ENCODE measurements at places on chromosomes 11 and 22.
A peak's percentile ranks its signal among the peaks of the same experiment; 100 is the strongest.

DNA sequence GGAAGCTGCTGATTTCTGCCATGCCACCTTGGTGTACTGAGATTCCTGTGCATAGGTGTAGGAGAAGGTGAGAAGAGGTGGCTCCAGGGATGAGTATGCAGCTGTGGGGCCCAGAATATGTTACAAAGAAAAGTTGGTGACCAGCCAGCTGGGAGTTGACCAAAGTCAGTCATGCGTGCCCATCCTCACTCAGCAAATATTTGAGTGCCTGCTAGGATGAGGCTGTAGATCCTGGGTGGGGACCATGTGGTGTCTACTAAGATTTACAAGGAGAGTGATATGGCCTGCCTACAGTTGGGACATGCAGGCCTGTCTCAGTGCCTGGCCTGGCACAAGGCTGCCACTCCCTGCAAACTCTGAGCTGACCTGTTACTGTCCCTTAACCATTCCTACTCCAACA lies 19.4 kb downstream of the RNF185 start:
- no peak for DNase-seq

- DNase-seq, result no peak
Observed at GRCh38 chr11:11538277-11538960, 83.4 kb downstream of the GALNT18 start.

- no peak for DNase-seq
Observed at GRCh38 chr11:6646918-6647679, 8.5 kb downstream of the DCHS1 start.

- no peak for DNase-seq
Observed at GRCh38 chr11:121790430-121790829, 325.6 kb downstream of the BLID start.

DNA sequence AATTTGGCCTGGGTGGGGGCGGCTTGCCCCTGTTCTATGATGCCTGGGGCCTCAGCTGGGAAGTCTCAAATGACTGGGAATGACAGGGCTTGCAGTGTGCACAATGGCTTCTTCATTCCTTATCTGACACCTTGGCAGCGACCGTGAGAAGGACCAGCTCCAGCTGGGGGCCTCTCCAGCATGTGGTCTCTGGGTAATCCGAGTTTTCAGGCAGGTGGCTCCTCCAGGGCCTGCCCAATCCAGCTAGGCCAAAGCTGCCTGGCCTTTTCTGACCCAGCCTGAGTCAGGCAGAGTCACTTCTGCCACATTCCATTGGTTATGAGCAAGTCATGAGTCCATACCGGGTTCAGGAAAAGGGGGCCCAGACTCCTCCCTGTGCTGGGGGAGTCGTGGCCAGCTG lies 646.0 kb downstream of the OPCML start:
- DNase-seq, result peak; percentile 57

- no peak for DNase-seq
Observed at GRCh38 chr11:3803726-3804495, 4.4 kb upstream of the PGAP2 start.

Measured in non-pigmented ciliary epithelial cell (primary cell).